Motor neuron (in vitro differentiated cells): ENCODE measurements at places on chromosomes 6 and 20.
A peak's percentile ranks its signal among the peaks of the same experiment; 100 is the strongest.

DNA sequence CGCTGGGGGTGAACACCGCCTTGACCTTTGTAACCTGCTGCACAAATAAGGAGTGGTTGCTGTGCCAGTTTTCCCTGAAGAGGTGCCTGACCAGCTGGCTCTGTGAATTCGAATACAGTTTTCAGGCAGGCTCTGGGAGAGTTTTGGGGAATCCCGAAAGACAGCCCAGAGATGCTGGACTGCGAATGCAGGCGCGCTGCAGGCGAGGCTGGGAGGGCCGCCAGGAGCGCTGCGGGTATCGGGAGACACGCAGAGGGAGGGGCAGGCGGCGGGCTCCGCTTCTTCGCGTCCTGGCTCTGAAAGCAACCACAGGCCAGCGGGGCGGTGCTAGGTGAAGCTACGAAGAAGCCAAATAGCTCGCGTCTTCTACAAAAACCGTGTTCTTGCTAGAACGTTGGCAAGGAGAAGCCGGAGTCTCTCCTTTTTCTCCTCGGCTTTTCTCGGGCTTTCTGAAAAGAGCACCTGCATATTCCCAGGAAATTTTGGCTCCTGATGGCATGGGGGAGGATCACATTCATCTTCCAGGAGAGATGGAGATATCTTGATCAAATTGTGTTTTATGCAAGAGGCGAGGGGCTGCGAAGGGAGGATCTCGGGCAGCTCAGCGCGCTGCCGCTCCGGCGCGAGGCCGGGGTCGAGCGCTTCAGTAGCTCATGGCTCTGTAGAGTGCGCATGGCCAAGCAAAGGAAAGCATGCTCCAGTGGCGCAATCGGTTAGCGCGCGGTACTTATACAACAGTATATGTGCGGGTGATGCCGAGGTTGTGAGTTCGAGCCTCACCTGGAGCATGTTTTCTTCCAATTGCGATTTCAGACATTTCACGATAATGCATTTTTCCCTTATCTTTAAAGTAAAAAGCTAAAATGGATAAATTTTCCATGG lies 158.1 kb upstream of the ZNF184 start:
- ATAC-seq: peak; percentile 89

- no peak for ATAC-seq
Observed at GRCh38 chr6:145199961-145200360, 535.4 kb downstream of the EPM2A start.

DNA sequence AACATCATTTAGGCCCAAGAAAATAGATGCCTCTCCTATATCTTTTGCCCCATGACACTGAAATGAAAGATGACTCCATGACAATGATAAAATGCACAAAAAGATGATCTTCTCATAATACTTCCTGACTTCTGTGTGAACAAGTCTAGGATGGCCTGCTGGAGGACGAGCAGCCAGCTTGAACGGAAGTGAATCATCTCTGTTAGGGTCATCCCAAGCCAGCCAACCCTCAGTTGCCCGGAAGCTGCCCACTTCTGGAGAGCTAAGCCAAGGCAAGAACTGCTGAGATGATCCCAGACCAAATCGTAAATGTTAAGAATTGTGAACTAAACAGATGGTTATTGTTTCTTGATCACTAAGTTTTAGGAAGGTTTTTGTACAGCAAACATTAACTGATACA lies 249.7 kb upstream of the HS3ST5 start:
- ATAC-seq: no peak

GRCh38 chr6:3843379-3844096 lies 5.6 kb upstream of the FAM50B start:
- no peak for ATAC-seq

DNA sequence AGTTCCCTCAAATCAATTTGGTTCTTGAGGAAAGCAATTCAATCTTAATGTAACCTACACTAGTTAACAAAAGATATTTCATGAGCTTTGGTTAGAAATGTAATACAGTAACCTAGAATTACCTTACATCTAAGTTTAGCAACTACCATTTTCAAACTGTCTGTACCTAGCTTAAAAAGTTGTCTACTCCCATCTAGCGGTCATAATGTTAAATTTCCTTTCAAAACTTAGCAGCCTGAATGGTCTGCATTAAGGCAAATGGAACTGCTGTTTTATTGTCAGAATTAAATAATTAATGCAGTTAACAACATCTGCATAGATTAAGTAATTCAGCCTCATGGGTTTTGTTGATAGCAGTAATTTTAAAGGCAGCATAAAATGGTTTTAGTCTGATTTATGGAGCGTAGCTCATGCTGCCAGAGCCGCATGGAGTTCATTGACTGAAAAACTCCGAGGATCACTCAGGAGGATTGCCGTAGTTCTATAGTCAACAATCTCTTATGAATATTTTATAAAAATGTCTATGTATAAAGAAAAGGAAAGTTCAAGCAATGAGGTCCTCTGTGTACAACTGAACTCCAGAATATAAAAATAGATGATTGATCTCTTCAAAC lies 485.4 kb upstream of the MANEA start:
- ATAC-seq: peak; percentile 92

DNA sequence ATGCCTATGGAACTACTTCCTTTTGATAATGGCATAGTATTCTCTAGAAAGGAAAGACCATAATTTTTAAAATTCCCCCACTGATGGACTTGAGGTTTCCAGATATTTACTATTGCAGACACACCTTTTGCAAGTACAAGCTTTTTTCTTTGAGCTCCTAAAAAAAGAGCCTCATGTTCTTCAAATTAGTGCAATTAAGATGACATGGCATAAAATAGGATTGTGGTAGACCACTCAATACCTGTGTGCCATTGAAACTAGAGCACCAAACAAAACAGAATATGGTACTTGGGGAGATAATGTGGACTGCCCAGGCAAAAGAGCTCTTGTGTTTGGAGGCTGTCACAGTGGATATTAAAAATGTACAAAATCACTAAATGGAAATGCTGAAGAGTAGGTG lies 19.0 kb upstream of the LAMA2 start:
- ATAC-seq: no peak

GRCh38 chr6:168926306-168926705 lies 327.3 kb downstream of the THBS2 start:
- ATAC-seq: no peak

DNA sequence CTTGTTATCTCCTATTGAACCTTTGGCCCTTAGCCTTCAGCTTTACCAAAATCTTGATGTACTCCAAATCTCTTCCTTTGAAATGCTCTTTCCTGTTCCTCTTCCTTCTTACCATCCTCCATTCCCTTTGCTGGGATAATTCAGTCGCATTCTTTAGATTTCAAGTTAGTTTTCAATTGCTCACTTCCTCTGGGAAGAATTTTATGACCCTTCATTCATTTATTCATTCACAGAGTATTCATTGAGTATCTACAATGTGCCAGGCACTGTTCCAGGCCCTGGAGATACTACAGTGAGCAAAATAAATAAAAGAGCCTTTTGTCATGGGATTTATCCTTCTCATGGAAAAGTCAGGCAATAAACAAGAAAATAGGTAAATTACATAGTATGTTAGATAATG lies 548.2 kb upstream of the FLRT3 start:
- ATAC-seq: no peak

DNA sequence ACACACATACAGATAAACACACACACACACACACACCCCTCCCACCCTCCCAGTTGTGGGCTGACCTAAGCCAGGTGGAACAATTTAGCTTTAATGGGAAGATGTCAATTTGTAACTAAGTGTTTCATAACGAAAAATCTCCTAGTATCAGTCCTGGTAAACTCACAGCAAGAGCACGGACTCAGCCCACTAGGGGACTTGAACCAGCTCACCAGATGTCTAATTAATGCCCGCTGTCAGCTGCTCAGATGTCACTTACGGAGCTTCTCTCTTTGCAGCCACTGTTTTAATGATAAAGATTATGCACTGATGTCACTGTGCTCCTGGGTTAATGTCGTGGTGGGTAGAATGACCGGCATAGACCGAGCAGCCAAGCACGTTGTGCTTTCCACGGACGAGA lies 116.6 kb upstream of the INSM1 start:
- no peak for ATAC-seq

DNA sequence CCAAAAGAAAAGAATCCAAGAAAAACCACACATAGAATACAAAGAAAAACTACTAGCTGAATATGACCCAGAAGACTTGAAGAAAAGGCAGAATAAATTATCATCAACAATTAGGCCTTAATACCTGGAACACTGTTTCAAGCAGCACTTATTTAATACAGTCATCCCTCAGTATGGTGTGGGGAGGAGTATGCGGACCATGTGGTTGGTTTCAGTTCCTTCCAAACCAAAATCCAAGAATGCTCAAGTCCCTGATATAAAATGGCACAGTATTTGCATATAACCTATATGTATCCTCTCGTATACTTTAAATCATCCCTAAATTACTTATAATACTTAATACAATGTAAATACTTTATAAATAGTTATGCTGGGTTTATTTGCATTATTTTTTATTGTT lies 16.1 kb downstream of the CDK19 start:
- ATAC-seq: no peak

DNA sequence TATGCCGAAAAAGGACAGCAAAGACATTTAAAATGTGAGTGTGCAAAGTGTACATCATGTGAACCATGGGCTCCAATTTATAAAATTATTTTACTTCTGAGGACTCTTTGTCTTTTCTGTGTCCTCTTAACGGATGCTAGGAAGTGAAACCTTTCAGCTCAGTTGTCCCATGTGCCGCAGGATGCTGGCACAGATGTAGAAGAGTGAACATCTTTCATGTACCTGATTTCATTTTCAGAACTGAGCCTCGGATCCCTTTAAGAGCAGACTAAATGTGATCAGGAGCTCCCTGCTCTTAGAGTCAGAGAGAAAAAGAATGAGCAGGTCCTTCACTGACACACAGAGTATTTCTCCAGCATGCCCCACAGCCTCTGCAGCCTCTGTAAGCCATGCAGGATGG lies 27.6 kb upstream of the FUCA2 start:
- no peak for ATAC-seq

DNA sequence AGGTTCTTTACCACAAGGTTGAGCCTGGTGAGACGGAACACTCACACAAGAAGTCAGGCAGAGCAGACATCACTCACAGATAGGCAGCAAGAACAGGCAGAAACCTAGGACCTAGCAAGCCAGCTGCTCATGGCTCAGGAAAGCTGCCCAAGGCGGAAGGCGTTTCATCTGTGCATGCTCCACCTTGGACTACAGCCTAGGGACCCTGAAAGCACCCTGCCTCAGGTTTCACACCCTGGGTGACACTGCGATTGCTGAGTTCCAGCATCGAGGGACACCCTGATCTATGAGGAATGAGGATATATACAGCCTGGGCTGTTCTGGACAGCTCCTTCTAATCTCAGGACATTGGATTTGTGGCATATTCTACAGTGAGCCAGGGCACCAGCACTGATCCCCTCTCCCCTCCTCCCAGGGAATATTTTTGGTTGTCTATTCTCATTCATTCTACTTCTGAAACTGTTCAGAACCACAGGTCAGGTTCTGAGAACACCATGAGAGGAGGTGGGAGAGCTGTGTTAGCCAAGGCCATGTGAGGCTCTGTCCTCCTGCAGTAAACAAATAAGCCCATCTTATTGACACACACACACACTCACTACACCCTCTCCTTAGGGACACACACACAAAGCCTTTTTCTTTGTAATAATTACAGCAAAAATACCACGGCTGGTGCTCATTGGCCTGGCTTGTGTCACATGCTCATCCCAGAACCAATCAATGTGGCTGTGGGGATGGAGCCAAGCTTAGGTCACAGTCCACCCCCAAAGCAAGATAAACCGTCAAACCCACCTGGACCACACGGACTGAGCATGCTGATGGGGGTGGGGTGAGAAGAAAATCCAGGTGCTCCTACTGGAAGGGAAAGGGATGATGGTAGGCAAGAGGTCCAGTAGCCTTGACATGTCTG lies 26.3 kb upstream of the PMEPA1 start:
- no peak for ATAC-seq
